Dermis blood vessel endothelial cell (primary cell): ENCODE measurements at places on chromosomes 12 and 14. TPM values are rescaled to one million over a fixed set of nuclear protein-coding genes. Genes with fewer than 3 reads are reported as not detected.

GRCh38 chr12:59650588-59651228 is 54.9 kb downstream of the SLC16A7 start:
- DNase-seq = peak; percentile 13

- no peak for DNase-seq
These were observed 270.7 kb upstream of the GARIN2 start for GRCh38 chr14:66918527-66918926.

GRCh38 chr12:87317302-87317701 is 711.9 kb downstream of the C12orf50 start:
- peak; percentile 24 for DNase-seq

DNA sequence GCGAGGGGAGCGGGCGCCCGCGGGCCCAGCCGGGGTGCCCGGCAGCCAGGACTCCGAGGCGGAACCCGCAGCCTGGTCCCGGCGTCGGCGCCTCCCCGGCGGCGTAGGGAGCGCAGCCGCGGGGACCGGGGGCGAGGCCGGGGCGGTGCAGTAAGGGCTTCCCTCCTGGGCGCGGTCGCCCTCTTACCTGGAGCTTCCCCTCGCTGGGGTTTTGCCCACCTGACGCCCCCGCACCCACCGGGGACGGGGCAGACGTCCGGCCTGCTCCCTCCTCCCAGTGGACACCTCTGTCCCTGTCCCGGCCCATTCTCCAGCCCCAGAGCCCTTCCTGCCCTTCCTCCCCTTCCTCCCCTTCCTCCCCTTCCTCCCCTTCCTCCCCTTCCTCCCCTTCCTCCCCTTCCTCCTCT is 413 bp upstream of the TUBA1C start:
- DNase-seq = no peak

NOS1 gene
- total RNA-seq = not detected in 2 replicates

ADCY6 gene
- 39.0 and 43.3 TPM in 2 replicates for total RNA-seq
